ENCODE measurements at places on chromosomes 5 and 9.

DNA sequence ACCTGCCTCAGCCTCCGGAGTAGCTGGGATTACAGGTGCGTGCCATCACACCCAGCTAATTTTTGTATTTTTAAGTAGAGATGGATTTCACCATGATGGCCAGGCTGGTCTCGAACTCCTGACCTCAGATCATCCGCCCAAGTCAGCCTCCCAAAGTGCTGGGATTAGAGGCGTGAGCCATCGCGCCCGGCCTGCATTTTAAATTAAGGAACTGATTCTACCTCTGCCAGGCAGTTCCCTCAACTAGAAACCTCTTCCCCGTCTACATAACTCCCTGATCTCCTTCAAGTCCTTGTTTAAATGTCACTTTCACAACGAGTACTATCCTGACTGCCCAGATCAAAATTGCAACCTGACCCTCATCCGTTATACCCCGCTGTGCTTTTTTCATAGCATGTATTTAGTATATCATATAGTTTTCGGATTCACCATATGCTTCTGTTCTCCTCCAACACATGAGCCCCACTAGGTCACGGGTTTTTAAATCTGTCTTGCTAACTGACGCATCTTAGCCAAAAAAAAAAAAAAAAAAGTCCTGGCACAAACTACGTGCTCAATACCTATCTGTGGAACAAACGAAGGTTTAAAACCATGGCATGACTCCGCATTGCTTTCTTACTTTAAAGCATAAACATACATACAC is 858 bp upstream of the SOWAHA start:
- DNase-seq: no peak

- DNase-seq: no peak
These were observed 18.3 kb upstream of the NDST1 start for GRCh38 chr5:150489360-150490295.

DNA sequence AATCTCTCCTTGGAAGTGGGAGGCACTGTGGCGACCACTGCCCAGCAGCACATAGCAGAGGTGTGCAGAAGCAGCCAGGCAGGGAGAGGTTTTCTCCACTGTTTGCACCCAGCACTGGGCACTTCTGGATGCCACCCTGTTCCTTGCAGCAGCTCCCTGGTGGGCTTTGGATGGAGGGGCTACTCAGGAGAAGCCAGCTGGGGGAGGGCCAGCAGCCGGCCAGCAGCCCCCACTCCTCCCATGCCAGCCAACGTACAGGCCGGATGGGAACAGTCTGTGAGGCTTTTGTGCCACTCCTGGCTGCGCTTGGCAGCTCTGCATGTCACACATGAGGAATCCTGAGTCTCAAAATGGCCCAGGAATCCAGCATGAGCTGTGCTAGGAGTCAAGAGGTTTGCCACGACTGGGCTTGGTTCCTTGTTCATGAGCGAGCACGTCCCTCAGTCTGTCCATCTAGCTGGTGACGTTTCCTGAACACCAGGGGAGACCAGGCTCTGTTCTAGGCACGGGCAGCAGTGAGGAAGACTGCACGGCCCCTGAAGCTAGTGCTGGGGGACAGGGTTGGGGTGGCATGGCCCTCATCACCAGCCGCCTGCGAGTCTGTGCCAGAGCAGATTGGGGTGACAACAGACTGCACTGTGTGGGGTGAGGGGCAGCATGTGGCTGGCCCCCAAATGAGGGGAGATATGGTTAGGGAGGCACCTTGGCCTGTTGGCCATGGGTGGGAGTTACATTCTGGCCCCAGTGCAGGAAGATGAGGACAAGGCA is 10.1 kb downstream of the PHF2 start:
- peak; percentile 49 for DNase-seq

GRCh38 chr9:114504341-114505186 is 709 bp downstream of the WHRN start:
- no peak for DNase-seq

DNA sequence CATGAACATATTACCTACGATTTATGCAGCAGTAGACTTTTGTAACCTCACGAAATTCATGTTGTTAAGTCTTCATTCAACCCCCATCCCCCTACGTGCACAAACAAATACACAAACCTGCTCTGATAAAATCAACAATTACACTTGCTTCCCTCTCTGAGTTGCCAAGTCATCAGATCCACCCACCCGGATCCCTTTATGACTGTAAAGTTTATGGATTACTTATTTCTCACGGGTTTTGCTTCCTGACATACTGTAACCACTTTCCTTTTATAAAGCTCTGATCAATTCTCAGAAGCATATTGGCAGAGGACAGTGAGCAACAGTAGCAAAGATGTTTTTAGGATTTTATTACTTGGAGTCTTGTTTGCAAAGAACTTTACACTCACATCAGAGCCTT is 70.5 kb downstream of the MLLT3 start:
- DNase-seq: peak; percentile 83

GRCh38 chr5:95924720-95925377 is 36.8 kb downstream of the ELL2 start:
- no peak for DNase-seq

DNA sequence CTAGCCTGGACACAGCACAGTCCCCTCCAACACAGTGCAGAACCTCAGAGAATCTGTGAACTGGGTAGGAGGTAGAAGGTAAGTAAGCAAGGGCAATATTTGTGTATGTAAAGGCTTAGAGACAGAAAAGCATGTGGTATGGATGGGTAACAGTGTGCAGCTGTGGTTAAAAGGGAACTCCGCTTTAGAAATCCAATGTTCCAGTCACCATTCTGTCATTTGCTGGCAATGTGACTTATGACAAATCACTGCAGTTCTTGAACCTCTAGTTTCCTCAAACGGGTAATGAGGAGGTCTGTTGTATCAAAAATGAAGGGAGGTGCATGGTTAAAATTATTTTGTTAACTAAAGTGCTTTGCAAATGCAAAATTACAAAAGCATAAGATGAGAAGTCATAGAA is 125.5 kb upstream of the IFNE start:
- no peak for DNase-seq

DNA sequence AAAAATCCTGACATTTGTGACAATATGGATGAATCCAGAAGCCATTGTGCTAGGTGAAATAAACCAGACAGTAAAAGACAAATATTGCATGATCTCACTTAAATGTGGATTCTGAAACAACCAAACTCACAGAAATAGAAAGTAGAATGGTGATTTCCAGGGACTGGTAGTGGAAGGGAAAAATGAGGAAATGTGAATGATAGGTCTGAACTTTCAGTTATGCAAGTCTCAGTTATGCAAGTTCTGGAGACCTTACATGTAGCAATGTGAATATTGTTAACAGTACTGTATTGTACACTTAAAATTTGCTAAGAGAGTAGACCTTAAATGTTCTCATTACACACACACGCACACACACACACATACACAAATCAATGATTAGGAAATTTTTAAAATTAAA is 84.9 kb downstream of the SLCO4C1 start:
- DNase-seq: no peak

All from epithelial cell of proximal tubule (primary cell).